ENCODE measurements at places on chromosomes 4 and X.

- H3K4me1 ChIP-seq: no peaks in the 10 kb centered on the region
- no peak overlapping the region for H3K27ac ChIP-seq
- H3K4me3 ChIP-seq: no peak overlapping the region
Observed at GRCh38 chrX:16975233-16975632, 28.8 kb downstream of the REPS2 start.

GRCh38 chrX:63275127-63275526 lies 76.0 kb downstream of the SPIN4 start:
- no peak overlapping the region for H3K27ac ChIP-seq
- no peaks in the 10 kb centered on the region for H3K27me3 ChIP-seq
- DNase-seq: no peak
- H3K4me1 ChIP-seq: no peaks in the 10 kb centered on the region

DNA sequence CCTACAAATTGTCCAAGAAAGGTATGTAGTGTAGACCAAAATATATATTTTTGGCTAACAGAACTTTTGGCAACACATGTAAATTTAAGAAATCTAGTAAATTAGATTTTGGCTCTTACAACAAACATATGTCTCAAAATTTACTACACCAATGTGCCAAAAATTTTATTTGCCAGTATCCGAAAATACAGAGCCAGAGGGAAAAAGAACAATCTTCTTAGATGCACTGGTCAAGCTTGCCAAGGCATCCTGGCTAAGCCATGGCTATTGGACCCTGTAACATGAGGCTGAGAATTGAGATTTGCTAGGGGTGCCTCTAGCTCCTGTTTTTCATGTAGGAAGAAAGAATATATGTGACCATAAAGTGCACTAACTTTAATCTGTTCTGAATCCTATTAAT lies 91.8 kb downstream of the GABRG1 start:
- no peak for DNase-seq
- H3K4me1 ChIP-seq: no peaks in the 10 kb centered on the region
- no peak overlapping the region for H3K27ac ChIP-seq

- no peaks in the 10 kb centered on the region for H3K27me3 ChIP-seq
- peak overlapping the region; percentile 65 for H3K4me3 ChIP-seq
- no peak for DNase-seq
- H3K36me3 ChIP-seq: no peaks in the 10 kb centered on the region
- no peaks in the 10 kb centered on the region for H3K4me1 ChIP-seq
Observed at GRCh38 chrX:44871931-44872820, 812 bp upstream of the KDM6A start.

- peak overlapping the region; percentile 94 for H3K27ac ChIP-seq
- H3K27me3 ChIP-seq: no peaks in the 10 kb centered on the region
- peaks cover 53% of the 10 kb centered on the region for H3K4me1 ChIP-seq
- peak; percentile 87 for DNase-seq
Observed at GRCh38 chr4:139555705-139556070, 331 bp downstream of the SETD7 start.

DNA sequence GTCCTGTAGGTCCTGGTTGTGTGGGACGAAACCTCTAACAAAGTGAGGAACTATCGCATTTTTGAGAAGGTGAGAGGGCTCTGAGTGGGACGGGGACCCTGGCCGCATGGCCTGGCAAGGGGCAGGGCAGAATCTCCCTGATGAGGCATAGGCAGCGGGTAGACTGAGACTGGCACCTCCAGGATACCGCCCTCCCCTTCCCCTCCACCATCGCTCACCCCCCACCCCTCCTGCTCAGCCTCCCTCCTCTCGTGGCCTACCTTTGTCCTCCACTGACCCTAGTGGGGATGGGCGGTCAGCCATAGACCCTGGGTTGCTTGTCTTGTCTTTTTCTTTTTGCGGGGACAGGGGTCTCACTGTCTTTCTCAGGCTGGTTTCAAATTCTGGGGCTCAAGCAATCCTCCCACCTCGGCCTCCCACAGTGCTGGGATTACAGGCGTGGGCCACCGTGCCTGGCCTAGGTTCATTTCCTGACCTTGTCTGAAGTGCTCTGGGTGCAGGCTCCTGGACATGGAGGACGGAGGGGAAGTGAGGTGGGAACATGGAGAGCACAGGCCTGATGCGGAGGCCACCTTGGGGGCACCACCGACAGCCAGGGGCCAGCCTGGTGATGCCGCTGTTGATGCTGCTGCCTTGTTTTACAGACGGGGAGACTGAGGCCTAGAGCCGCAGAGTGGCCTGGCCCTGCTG lies 10.5 kb upstream of the ADD1 start:
- H3K27me3 ChIP-seq: no peaks in the 10 kb centered on the region
- H3K4me3 ChIP-seq: no peak overlapping the region
- H3K27ac ChIP-seq: no peak overlapping the region
- no peak for DNase-seq
- H3K4me1 ChIP-seq: peaks cover 29% of the 10 kb centered on the region
- H3K36me3 ChIP-seq: peaks cover 58% of the 10 kb centered on the region

DNA sequence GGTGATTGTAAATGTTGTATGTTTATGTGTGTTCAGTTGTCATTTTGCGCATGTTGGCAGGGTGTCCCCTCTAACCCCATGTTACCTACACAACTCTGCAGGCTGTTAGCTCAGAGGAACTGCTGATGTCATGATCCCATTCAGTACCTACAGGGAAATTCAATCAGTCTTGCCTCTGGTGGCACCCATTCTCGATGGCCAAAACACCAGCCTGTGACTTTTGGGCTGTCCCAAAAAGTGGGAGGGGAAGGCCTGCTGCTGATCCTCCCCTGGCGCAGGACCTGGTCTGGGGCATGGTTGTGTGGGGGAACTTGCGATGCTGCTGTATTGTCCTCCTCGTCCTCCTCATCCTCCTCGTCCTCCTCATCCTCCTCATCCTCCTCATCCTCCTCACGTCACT lies 174.5 kb downstream of the DCLK2 start:
- no peaks in the 10 kb centered on the region for H3K36me3 ChIP-seq
- no peak overlapping the region for H3K4me3 ChIP-seq

DNA sequence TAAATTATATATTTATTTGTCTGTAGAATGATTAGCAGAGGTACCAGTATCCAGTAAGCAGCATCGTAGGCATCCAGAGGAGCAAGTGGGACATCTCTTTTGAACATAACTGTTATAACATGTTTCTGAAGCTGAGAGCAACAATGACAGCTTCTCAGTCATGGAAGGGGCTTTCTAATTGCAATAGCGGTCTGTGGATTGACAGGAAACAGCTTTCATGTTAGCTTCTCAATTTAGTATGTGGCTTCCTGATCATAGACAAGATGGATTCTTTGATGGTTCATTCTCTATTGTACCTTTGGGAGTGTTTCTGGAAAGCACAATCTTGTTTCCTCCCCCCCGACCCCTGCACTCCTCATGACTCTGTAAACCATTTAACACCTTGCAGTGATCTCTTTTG lies 434.6 kb upstream of the GNPDA2 start:
- no peaks in the 10 kb centered on the region for H3K36me3 ChIP-seq
- DNase-seq: no peak
- no peaks in the 10 kb centered on the region for H3K4me1 ChIP-seq
- no peak overlapping the region for H3K4me3 ChIP-seq
- H3K27me3 ChIP-seq: no peaks in the 10 kb centered on the region

GRCh38 chrX:132786217-132786616 lies 172.2 kb downstream of the HS6ST2 start:
- H3K27me3 ChIP-seq: no peaks in the 10 kb centered on the region
- no peaks in the 10 kb centered on the region for H3K4me1 ChIP-seq
- H3K36me3 ChIP-seq: no peaks in the 10 kb centered on the region
- no peak overlapping the region for H3K27ac ChIP-seq
- no peak overlapping the region for H3K4me3 ChIP-seq

DNA sequence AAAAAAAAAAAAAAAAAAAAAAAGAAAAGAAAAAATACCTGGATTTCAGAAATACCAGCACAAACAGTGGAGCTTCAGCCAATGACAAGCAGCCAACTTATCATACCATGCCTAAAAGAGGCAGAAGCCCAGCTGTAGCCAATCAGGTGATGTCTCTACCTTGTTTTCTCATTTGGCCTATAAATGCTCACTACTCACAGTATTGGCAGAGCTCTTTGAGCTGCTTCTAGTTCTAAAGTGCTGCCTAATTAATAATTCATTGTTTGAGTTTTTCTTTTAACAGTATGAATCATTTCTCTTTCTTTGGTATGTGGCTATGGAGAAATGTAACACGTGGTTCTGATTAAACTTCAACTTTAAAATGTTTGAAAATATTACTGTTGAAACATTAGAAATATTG lies 188.8 kb upstream of the TECRL start:
- H3K4me1 ChIP-seq: no peaks in the 10 kb centered on the region
- no peaks in the 10 kb centered on the region for H3K36me3 ChIP-seq

GRCh38 chrX:110536816-110537215 lies 178.2 kb downstream of the RTL9 start:
- H3K36me3 ChIP-seq: no peaks in the 10 kb centered on the region
- no peak for DNase-seq
- H3K4me3 ChIP-seq: no peak overlapping the region
- H3K27me3 ChIP-seq: no peaks in the 10 kb centered on the region

DNA sequence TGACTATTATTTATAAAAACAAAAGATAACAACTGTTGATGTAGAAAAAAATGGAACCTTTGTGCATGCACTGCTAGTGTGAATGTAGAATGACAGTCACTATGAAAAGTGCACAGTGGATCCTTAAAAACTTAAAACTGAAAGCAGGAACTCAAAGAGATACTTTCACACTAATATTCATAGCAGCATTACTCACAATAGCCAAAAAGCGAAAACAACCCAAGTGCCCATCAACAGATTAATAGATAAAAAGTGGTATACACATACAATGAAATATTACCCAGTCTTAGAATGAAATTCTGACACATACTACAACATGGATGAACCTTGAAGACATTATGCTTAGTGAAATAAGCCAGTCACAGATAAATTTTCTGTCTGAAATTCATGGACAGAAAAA lies 23.8 kb downstream of the CENPC start:
- H3K4me3 ChIP-seq: no peak overlapping the region
- no peak overlapping the region for H3K27ac ChIP-seq
- no peaks in the 10 kb centered on the region for H3K4me1 ChIP-seq
- H3K27me3 ChIP-seq: no peaks in the 10 kb centered on the region
- peaks cover 34% of the 10 kb centered on the region for H3K36me3 ChIP-seq
- DNase-seq: no peak

DNA sequence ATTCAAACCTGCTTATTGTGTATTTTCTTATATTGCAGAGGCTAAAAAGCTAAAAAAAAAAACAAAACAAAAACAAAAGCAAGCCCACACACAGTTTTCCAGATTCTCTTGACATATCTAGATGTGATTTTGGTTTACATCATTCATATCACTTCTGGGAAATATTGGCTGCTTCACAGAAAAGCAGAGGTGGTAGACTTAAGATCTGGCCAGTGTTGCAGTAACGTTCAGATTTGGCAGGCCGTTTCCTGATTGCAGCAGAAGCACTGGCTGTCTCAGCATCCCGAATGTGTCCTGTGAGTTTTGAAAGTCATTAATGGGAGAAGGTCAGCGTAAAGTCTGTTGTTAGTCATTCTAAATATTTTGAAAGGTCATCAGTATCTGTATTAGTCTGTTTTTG lies 2062.0 kb downstream of the ARAP2 start:
- H3K36me3 ChIP-seq: no peaks in the 10 kb centered on the region
- H3K4me3 ChIP-seq: no peak overlapping the region
- H3K27ac ChIP-seq: no peak overlapping the region
- no peaks in the 10 kb centered on the region for H3K27me3 ChIP-seq
- H3K4me1 ChIP-seq: no peaks in the 10 kb centered on the region

- H3K27me3 ChIP-seq: no peaks in the 10 kb centered on the region
- no peak overlapping the region for H3K4me3 ChIP-seq
- no peak overlapping the region for H3K27ac ChIP-seq
- no peaks in the 10 kb centered on the region for H3K36me3 ChIP-seq
Observed at GRCh38 chrX:68196939-68197791, 236.1 kb downstream of the OPHN1 start.

GRCh38 chrX:43618366-43619205 lies 37.5 kb upstream of the MAOA start:
- no peaks in the 10 kb centered on the region for H3K36me3 ChIP-seq
- H3K4me1 ChIP-seq: no peaks in the 10 kb centered on the region
- H3K27me3 ChIP-seq: no peaks in the 10 kb centered on the region
- H3K27ac ChIP-seq: no peak overlapping the region

DNA sequence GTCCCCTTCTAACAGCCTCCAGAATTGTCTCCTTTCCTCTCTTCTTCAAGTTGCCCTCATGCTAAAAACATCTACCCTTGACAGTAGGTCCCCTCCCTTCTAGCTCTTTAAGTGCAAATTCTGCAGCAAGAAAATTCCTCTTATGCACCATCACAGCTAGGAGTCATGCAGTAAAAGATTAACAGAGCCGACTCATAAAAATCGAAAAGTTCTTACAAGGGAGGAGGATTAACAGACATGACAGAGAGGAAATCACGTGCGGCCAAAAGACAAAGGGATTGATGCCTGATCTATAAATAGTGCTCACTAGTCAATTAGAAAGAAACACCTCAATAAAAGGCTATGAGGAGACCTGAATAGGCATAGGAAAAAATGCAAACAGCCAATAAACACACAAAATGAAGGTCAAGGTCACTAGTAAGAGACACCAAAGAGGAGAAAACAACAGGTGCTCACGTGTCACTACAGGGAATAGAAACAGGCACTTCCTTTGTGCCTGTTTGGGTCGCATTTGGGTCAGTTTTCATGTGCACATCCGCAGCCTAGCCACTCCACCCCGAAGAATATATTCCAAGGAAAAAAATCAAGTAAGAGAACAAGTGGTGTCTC lies 3.4 kb downstream of the RNF212 start:
- H3K4me1 ChIP-seq: no peaks in the 10 kb centered on the region
- H3K27ac ChIP-seq: no peak overlapping the region
- DNase-seq: no peak
- no peak overlapping the region for H3K4me3 ChIP-seq
- no peaks in the 10 kb centered on the region for H3K36me3 ChIP-seq
- H3K27me3 ChIP-seq: peaks cover 5% of the 10 kb centered on the region

GRCh38 chr4:53309321-53310040 lies 56.4 kb downstream of the SCFD2 start:
- no peak overlapping the region for H3K27ac ChIP-seq
- no peaks in the 10 kb centered on the region for H3K36me3 ChIP-seq
- no peak for DNase-seq
- H3K4me3 ChIP-seq: no peak overlapping the region
